ENCODE measurements at places on chromosomes 12 and 14. TPM values are rescaled to one million over a fixed set of nuclear protein-coding genes. Genes with fewer than 3 reads are reported as not detected.

- DNase-seq, result no peak
These were observed 18.6 kb downstream of the CCER1 start for GRCh38 chr12:90936230-90937005.

DNA sequence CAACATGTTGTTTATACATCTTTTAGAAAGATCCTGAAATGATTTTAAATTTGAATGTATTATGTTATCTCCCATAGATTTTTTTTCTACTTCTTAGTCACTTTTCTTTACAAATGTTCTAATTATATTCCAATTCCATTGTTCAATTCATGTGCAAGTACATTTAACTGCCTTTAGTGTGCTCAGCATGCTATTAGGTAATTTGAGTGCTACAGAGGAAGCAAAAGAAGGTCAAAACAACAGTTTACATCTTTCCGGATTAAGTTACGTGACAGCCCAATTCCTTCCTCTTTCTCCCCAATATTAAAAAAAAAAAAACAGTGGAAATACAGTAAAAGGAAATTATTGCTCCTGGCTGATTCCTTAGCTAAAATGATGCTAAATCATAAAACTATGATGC is 98.3 kb downstream of the RTN1 start:
- DNase-seq, result no peak

DNA sequence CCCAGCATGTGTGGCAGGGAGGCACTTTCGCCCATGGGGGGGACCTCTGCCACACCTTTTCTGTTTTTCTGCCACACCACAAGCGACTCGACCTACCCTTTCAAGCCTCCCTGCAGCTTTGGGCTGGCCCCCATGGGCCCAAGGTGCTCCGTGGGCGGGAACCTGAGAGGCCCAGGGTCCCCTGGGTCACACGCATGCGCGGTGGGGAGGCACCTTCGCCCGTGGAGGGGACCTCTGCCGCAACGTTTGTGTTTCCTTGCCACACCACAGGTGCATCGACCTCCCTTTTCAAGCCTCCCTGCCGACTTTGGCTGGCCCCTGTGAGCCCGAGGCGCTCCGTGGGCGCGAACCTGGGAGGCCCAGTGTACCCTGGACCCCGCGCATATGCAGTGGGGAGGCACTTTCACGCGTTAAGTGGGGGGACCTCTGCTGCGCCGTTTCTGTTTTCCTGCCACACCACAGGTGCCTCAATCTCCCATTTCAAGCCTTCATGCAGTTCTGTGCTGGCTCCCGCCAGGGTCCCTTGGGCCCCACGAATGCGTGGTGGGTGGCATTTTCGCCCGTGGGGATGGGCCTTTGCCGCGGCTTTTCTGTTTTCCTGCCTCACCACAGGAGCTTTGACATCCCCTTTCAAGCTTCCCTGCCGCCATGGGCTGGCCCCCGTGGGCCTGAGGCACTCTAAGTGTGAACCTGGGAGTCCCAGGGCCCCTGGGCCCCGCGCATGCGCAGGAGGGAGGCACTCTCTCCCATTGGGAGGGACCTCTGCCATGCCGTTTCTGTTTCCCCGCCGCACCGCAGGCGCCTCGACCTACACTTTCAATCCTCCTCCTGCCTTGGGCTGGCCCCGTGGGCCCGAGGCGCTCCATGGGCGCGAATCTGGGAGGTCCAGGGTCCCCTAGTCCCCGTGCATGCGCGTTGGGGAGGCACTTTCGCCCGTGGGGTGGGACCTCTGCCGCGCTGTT is 332.2 kb downstream of the ALG10 start:
- DNase-seq, result no peak

The LGR5 gene
- polyA plus RNA-seq, result 69.5 TPM

The MAP1LC3B2 gene
- polyA plus RNA-seq, result 2.1 TPM

The SYNJ2BP gene
- polyA plus RNA-seq, result 17.0 TPM

Measured in HepG2 (cell line).